ENCODE measurements at places on chromosomes 2 and 18.

- DNase-seq, result no peak
These were observed 414.3 kb downstream of the MEIS1 start for GRCh38 chr2:66849153-66849755.

GRCh38 chr2:46942143-46942526 lies 26.5 kb upstream of the MCFD2 start:
- peak; percentile 49 for DNase-seq

- DNase-seq, result no peak
These were observed 33.6 kb upstream of the SERPINE2 start for GRCh38 chr2:224072541-224073188.

- DNase-seq, result no peak
These were observed 134.5 kb downstream of the CLIP4 start for GRCh38 chr2:29249666-29250253.

DNA sequence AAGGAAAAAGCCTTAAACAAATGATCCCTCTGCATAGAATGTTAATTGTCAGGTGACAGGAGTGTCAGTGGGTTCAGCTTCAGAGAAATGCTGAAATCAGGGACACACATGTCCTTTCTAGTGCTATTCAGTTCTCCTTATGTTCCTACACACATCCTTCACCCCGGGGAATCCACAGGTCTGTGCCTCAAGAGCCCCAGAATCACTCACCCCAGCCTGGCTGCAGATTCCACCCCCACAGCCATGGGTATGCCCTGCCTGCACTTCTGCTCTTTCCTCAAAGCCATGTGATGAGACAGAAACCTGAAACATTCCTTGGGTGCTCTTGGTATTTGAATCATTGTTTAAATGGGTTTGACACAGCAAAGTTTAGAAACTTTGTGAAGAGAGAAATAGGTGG lies 27.4 kb upstream of the FZD7 start:
- no peak for DNase-seq

DNA sequence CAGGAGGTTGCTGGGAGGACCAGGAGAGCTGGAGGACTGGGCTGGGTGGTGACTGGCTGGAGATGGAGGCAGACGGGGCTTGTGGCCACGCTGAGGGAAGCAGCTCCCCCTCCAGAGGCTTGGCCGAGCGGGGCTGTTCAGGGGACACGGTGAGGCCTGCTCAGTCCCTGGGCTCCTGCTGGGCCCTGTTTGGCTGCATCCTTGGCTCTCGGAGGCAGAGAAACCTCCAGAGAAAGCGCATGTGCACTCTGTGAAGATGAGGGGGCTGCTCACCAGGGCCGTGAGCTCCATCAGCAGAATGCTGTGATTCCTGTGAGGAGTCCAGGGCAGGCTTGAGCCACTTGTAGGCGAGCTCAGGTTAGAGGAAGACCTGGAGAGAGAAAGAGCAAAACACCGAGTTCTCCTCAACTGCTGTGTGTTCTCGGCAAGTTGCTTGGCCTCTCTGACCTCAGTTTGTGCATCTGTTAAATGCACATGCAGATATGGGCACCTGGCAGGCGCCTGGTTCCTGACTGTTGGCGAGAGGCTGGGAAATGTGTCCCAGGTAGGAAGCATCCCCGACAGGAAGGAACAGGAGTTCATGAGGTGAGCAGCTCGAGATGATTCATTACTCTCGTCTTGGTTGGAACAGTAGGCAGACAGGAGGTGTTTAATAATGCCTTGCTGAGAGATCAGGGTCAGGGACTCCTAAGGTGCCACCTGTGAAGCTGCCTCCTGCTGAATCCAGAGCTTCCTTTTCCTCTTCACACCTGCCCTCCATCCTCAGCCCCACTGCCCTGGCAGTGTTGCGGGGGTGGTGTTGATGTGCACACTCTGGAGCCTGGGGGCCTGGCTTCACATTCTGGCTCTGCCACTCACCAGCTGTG lies 941 bp downstream of the ZAP70 start:
- no peak for DNase-seq

DNA sequence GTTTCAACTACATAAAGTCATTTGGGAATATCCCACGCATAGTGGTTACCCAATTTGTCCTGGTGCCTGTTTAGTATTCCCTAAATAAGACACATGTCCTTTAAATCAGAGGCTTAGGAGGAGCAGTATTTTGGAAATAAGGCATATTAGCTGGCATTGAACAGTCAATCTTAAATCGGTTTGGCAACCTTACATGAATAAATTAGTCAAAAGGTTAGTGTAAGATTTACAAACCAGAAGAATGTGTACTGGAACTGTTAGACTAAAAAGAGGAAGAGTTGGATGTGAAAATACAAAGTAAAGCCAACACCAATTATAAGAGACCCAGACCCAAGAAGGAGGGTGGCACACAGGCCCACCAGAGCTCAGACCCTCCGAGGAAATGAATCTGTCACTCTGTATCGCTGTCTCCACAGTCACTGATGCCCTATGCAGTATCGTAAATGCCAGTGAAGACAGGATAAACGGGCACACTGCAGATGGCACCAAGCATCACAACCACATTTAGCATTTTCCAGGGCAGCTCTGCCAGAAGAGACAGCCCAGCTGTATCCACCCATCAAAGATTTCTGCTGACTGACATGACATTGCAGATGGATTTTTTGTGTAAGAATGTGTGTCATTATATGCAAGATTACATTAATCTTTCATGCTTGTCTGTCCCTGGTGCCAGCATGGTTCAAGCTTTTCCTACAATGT lies 90.4 kb downstream of the CERKL start:
- no peak for DNase-seq

GRCh38 chr2:2045141-2045540 lies 285.9 kb downstream of the MYT1L start:
- no peak for DNase-seq

DNA sequence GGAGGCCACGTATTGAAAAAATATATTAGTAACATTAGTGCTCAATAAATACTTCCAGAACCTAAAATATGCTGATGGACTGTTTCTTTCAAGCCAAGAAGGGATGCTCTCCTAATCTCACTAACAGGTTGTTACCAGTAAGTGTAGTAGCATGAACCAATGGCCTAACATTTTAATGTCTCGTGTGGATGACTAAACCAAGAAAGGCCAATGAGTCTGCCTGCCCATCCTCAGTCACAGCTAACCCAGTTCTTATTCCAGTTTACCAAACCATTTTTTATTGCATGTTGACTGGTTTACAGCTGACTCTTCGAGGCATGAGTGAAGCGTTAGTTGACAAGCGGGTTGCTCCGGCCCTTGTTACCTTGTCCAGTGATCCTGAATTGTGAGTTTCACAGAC lies 45.1 kb upstream of the TNFRSF11A start:
- no peak for DNase-seq

- no peak for DNase-seq
These were observed 273.1 kb downstream of the DLGAP1 start for GRCh38 chr18:4181882-4182568.

DNA sequence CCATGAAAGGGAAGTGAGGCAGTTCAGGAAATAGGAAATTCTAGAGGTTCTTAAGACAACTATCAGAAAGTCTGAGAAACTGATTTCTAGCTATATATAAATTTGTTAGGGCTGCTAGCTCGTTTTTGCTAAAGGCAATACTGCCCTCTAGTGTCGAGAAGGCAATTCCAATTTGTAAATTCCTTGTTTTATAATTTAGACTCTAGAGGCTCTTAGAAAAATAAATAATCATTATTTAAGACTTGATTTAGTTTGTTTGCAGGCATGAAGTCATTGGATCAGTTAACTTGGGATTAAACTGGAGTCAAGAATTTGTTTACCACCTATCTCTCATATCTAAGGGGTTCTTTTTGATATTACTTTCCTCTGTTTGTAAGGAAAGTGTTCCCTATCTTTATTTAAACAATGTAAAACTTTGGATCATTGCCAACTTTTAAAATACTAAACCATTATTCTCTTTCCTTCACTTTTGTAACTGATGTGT lies 66.2 kb downstream of the ACVR2A start:
- DNase-seq, result peak; percentile 6

DNA sequence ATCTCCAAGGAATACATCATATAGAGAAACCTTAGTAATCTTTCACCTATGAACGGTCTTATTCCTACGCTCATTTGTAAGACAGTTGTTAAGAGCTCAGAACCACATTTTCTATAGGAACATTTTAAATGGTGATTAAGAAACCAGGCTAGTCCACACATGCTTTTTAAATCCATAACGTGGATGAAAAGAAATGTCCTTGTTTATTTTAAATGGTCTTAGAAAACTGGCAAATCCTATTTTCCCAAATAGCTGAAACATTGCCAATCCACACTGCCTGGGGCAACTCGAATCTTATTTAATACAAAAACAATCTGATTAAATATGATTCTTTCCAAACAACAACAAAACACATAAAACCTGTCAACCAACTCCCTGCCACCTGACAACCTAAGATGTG lies 23.7 kb downstream of the METTL8 start:
- DNase-seq, result no peak

Measured in stimulated activated CD8-positive, alpha-beta memory T cell treated with anti-CD3 and anti-CD28 coated beads, Interleukin-12 subunit alpha, Interleukin-12 subunit beta, amount 100 ng/mL, for 1 hour (primary cell).